ENCODE measurements at places on chromosomes 12 and 14.
A peak's percentile ranks its signal among the peaks of the same experiment; 100 is the strongest.

- DNase-seq: no peak
Measured at GRCh38 chr14:76770521-76771436, 9.5 kb downstream of the VASH1 start.

GRCh38 chr12:29943683-29944082, 159.9 kb upstream of the TMTC1 start:
- no peak for DNase-seq

- no peak for DNase-seq
Measured at GRCh38 chr12:74775276-74775675, 237.6 kb downstream of the ATXN7L3B start.

GRCh38 chr12:75960086-75960910, 71.3 kb downstream of the PHLDA1 start:
- no peak for DNase-seq

DNA sequence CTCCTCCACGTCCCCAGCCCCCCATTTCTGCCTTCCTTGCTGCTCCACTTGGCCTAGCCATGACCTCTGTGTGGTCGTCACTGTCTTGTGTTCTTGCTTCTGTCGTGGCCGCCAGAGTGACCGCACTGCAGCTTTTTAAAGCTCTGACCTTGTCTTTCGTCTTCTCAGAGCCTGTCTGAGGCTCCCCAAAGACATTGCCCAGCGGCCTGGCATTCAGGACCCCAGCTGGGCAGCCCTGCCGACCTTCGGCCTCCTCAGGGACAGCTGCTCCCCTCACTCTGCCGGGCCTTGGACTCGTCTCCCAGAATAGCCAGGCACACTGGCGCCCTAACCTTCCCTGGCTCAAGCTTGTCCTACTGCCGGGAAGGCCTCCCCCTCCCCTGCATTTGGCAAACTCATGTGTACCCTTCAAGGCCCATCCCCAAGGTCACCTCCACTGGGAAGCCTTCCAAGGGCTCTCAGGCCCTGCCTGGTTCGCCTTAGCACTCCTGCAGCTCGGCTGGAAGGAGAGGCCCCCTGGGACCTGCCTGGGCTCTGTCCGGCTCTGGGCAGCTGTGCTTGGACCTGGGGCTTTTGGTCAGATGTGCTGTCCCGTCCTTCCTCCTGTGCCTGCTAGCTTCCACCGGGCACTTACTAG, 15.7 kb upstream of the DLK1 start:
- DNase-seq: peak; percentile 23

DNA sequence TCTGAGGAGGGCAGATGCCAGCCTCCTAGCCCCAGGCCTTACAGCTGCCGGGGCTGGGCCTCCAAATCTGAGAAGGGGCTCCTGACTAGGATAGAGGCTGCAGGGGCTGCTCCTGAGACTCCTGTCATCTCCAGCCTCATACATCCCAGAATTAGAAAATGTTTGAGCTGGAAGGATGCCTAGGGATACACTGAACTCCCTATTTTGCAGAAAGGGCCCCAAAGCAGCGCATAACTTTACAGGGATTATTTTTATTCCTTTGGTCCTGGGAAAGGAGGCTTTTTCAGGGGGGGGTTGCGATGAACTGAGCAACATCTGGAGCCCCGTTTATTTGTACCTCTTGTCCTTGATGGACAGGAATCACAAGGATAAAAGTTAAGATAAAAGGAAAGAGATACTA, 35.9 kb upstream of the SLC38A2 start:
- peak; percentile 24 for DNase-seq

GRCh38 chr14:44795725-44796124, 166.0 kb downstream of the KLHL28 start:
- DNase-seq: no peak

DNA sequence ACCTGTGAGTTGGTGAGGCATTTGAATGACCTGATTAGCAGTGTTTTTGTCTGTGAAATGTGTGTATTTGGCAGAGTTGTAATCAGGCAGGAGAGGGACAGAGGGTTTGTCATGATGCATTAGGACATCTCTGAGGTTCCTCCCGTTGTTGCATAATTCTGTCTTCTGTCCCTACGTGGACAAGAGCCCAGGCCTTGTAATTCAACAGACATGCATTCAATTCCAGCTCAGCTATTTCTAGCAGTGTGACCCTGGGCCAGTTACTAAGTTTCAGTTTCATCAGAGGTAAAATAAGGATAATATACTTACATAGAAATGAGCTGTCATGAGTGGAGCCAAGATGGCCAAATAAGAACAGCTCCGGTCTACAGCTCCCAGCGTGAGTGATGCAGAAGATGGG, 208.6 kb downstream of the SLC38A4 start:
- DNase-seq: no peak

DNA sequence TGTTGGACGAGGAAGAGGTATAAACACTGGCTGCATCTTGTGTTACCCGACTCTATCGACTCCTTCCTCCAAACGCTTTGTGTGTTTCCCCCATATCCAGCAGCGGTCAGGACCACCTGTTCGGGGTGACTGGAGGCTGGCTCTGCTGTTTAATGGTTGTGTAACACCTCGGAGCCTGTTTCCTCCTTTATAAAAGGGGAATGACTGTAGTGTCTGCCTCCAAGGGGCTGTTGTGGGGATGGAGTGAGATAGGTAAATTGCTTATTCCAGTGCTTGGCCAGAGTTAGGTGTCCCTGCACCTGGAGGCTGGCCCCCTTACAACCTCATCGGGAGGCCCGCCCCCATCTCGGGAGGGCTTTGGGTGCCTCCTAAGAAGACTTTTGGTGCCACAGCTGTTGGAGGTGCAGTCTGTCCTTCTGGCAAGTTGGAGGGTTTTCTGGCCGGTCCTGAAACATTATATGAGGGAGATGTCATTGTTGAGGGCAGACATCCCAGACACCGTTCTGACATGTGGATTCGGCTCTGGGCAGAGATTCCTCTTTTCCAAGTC, 1.1 kb downstream of the MLXIP start:
- no peak for DNase-seq

- DNase-seq: no peak
Measured at GRCh38 chr14:66293533-66294105, 192.6 kb upstream of the CCDC196 start.

GRCh38 chr12:49784756-49785409, 43.3 kb downstream of the NCKAP5L start:
- no peak for DNase-seq

- no peak for DNase-seq
Measured at GRCh38 chr12:69471667-69472385, 1.6 kb downstream of the FRS2 start.

GRCh38 chr12:105946493-105946901, 192.3 kb downstream of the NUAK1 start:
- no peak for DNase-seq

- no peak for DNase-seq
Measured at GRCh38 chr12:49865109-49865781, 22.3 kb upstream of the BCDIN3D start.

DNA sequence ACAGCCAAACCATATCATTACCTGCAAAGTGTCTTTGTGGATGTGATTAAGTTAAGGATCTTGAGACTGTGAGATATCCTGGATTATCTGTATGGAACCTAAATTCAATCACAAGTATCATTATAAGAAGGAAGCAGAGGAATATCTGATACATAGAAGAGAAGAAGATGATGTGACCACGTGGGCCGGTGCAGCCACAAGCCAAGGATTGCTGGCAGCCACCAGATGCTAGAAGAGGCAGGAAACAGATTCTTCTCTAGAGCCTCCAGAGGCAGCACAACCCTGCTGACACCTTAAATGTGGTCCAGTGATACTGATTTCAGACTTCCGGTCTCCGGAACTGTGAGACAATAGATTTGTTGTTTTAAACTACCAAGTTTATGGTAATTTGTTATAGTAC, 6.1 kb upstream of the IFI27L2 start:
- DNase-seq: no peak

DNA sequence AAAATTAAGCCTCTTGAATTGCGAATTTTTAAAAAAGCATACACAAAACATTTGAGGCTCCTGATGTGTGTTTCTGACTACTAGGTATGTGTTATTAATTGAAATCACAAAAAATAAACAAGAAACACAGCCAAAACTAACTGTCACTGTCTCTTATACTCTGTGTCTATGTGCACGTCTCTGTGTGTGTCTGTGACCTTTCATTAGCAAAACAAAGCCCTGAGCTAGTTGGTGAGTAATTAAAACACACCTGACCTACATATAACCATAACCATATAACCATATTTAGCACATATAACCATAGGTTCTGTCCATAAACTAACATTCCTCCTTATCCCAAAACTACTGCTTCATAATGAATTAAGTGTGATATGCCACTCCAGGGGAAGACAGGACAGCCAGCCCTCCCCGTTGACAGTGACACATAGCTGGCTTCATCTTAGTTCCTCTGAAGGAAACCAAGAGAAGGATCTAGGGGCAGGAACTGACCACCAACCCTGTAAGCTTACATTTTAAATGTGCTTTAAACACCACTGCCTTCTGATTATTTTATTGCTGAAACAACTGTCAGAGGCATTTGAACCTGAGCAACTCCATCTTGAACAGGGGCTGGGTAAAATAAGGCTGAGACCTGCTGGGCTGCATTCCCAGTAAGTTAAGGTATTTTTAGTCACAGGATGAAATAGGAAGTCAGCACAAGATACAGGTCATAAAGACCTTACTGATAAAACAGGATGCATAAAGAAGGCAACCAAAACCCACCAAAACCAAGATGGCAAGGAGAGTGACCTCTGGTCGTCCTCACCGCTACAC, 106.7 kb downstream of the PPP2R5E start:
- DNase-seq: no peak

DNA sequence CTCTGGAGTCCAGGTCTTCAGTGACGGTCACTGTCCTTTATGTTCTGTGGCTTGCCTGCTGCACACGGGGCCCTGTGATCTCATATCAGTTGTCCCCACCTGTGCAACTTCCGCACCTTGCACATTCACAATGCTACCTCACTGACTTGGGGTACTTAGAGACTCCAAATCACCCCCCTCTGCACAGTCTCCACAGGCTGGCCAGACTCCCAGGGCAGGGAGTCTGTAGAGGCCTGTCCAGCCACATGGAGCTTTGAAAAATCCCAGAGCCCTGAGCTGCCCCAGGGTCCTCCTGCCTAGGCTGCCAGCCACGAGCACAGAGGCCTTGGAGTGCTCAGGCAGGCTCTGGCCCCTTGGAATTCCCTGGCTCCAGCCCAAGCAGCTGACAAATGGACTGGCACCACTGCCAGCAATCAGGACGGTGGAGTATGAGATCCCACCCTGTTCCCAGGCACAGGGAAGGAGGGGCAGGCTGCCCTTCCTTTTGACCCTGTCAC, 26.4 kb downstream of the CMKLR1 start:
- peak; percentile 50 for DNase-seq

GRCh38 chr12:4717806-4718205, 2.4 kb upstream of the GALNT8 start:
- no peak for DNase-seq

DNA sequence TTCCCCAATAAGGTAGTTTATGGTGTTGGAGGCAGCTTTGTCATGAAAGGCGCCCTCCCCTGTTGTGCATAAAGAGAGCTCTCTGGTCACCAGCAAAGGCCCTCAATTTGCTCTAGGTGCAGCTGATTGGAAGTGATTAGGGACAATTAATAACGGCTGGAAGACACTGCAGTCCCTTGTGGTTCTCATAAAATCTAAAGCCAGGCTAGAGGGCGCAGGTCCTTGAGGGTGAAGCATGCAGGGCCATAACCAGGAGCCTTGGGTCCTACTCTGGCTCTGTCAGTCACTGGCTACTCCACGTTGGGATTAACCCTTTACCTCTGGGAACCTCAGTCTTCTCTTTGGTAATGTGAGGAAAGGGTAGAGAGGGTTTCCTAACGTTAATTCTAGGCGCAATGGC, 1.9 kb downstream of the DAAM1 start:
- DNase-seq: peak; percentile 86

DNA sequence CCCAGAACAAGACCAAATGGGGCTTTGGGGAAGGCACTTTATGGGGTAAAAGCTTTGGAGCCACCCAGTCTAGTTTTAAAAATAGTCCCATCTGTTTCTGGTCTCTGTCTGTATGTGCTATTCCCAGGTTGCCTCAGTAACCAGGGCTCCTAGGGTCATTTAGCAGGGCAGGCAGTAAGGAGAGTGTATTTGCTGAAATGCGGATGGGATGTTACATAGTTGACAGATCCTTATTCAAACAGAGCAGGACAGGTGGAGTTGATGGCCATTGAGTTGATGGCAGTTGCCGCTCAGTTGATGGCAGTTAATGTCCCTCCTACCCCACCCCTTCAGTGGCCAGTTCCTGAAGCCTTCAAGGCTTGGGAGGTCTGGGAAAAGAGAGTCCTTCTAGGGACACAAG, 4.6 kb downstream of the ZC3H10 start:
- DNase-seq: no peak

GRCh38 chr12:131028587-131029338, 75.1 kb downstream of the ADGRD1 start:
- no peak for DNase-seq

- DNase-seq: no peak
Measured at GRCh38 chr14:90534091-90534837, 137.4 kb downstream of the CALM1 start.

- peak; percentile 48 for DNase-seq
Measured at GRCh38 chr12:57727758-57728395, 10.7 kb downstream of the AGAP2 start.

DNA sequence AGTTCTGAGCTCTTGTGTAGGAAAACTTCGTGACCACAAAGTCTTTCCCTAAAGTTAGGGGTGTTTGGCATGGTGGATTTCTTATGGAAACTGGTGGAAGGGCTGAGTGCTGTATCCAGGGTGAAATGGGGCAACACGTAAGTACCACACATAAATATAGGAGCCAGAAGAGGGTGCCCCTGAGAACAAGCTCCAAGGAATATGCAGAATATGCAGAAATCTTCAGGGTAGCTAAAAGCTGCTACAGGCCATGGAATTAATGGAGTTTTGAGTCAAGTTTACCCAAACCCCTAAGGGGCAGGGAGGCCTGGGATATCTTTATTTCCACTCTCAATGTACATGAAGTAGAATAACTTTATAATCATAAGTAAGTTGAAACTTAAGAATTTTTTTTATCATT, 44.0 kb downstream of the ZNF664 start:
- no peak for DNase-seq

- no peak for DNase-seq
Measured at GRCh38 chr12:116069943-116070342, 207.6 kb downstream of the MED13L start.

DNA sequence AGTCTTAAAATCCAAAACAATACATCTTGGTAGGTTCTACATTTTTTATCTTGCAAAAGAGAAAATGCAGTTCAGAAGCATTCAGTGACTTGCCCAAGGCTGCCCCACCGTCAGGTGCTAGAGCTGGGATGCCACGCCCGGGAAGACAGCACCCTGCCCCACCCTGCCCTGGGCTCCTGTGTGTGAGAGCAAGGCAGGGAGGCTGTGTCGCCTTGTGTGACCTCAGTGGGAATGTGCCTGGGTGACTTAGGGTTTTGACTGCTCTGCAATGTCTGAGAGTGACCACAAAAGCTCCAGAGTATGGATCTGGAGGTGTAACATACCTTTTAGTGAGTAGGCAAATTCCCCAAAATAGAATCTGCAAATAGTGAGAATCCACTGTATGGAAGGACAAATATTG, 60.0 kb downstream of the AACS start:
- DNase-seq: no peak

GRCh38 chr12:102033991-102034745, 27.6 kb downstream of the WASHC3 start:
- no peak for DNase-seq

- DNase-seq: no peak
Measured at GRCh38 chr14:23185063-23185462, 1.6 kb upstream of the SLC7A8 start.

- DNase-seq: no peak
Measured at GRCh38 chr12:51726931-51727330, 121.6 kb downstream of the FIGNL2 start.
